ENCODE measurements at places on chromosomes 5 and 9. TPM values are rescaled to one million over a fixed set of nuclear protein-coding genes. Genes with fewer than 3 reads are reported as not detected.

DNA sequence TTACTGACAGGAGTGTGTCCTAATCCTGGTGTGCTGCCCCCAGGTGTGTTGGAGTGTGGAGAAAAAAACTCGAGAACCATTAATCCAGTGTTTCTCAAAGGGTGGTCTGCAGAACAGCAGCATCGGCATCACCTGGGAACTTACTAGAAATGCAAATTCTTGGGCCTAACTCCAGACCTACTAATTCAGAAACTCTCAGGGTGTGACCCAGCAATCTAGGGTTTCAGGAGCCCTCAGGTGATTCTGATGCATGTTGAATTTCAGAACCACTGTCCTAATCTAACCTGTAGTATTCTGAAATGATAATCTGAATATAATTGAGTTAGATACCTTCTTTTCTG, 30.0 kb upstream of the IL6ST start:
- H3K4me1 ChIP-seq = no peaks in the 10 kb centered on the region
- H3K4me3 ChIP-seq = no peak overlapping the region
- no peak overlapping the region for H3K27ac ChIP-seq
- no peaks in the 10 kb centered on the region for H3K27me3 ChIP-seq

GRCh38 chr9:5617749-5618148, 11.2 kb upstream of the RIC1 start:
- no peaks in the 10 kb centered on the region for H3K36me3 ChIP-seq
- H3K4me3 ChIP-seq = no peak overlapping the region
- H3K4me1 ChIP-seq = no peaks in the 10 kb centered on the region
- H3K27ac ChIP-seq = no peak overlapping the region

GRCh38 chr9:114861273-114861672, 55.4 kb upstream of the TNFSF15 start:
- H3K27me3 ChIP-seq = no peaks in the 10 kb centered on the region
- DNase-seq = no peak
- no peak overlapping the region for H3K27ac ChIP-seq
- no peaks in the 10 kb centered on the region for H3K4me1 ChIP-seq

OR1J2 gene
- not detected for total RNA-seq

PFN3 gene
- total RNA-seq = not detected

ASPN gene
- total RNA-seq = 10.1 TPM

GPR21 gene
- total RNA-seq = 1.7 TPM

GHR gene
- total RNA-seq = 10.8 TPM

PRRX2 gene
- 0.20 TPM for total RNA-seq

C5orf58 gene
- total RNA-seq = not detected

UBE2B gene
- 66.7 TPM for total RNA-seq

DNA sequence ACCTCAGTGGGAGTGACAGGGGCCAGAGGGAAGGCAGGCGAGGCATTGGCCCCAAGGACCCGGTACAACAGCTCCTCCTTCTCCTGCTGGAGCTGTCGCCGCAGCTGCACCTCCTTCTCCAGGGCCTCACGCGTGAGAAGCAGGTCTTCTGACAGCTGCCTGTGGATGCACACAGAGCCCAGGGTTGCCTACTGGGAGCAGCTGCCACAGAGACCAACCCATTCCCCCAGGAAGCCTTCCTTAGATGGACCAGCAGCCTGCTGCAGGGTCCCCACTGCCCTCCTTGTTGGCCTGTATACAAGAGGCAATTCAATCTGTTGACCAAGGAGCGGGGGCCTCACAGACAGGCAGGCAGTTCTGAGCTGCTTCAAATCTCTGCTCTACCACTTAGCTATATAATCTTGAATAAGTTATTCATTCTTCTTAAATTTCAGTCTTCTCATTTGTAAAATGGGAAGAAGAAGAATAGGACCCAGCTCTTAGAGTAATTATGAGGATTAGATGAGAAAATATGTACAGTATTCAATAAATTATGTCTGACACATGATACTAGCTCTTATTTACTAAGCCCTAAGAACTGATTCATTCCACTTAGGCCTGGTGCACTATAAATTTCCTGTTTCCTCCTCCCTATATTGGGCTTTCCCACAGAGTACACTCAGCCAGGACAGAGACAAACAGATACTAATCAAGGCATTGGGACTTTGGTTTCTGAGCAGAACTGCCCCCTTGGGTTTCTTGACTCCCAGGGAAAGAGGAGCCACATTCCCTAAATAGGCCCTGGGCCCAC, 26.1 kb upstream of the ANXA6 start:
- no peaks in the 10 kb centered on the region for H3K27me3 ChIP-seq
- DNase-seq = no peak
- H3K27ac ChIP-seq = no peak overlapping the region
- no peaks in the 10 kb centered on the region for H3K36me3 ChIP-seq
- H3K4me3 ChIP-seq = no peak overlapping the region

TEX48 gene
- total RNA-seq = not detected

- H3K36me3 ChIP-seq = no peaks in the 10 kb centered on the region
- peak; percentile 4 for DNase-seq
- no peaks in the 10 kb centered on the region for H3K27me3 ChIP-seq
- H3K4me1 ChIP-seq = no peaks in the 10 kb centered on the region
- no peak overlapping the region for H3K4me3 ChIP-seq
Observed at GRCh38 chr5:102450313-102450990, 48.3 kb downstream of the SLCO6A1 start.

GRCh38 chr5:147921136-147921535, 14.8 kb upstream of the C5orf46 start:
- H3K36me3 ChIP-seq = no peaks in the 10 kb centered on the region
- DNase-seq = no peak
- H3K4me1 ChIP-seq = no peaks in the 10 kb centered on the region
- H3K4me3 ChIP-seq = no peak overlapping the region
- no peak overlapping the region for H3K27ac ChIP-seq

ZBTB6 gene
- 13.8 TPM for total RNA-seq

DNA sequence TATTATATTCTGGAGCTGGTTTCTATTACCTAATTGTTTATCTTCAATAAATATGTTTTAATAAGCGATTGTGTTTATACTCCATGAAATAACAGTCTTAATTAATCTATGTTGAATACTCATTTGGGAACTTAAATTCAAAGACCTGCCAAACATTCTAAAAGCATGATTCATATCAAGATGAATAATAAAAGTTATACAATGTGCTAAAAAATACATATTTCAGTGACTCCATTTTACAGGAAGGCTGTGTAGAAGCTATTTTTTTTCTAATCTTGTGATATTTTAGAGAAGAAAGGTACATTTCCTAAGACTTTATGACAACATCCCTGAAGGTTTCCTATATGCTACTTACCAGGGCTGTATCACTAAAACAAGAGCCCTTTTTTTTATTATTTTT, 417.9 kb downstream of the NFIB start:
- no peaks in the 10 kb centered on the region for H3K36me3 ChIP-seq
- no peak overlapping the region for H3K27ac ChIP-seq
- peaks cover 2% of the 10 kb centered on the region for H3K4me1 ChIP-seq
- no peaks in the 10 kb centered on the region for H3K27me3 ChIP-seq

DNA sequence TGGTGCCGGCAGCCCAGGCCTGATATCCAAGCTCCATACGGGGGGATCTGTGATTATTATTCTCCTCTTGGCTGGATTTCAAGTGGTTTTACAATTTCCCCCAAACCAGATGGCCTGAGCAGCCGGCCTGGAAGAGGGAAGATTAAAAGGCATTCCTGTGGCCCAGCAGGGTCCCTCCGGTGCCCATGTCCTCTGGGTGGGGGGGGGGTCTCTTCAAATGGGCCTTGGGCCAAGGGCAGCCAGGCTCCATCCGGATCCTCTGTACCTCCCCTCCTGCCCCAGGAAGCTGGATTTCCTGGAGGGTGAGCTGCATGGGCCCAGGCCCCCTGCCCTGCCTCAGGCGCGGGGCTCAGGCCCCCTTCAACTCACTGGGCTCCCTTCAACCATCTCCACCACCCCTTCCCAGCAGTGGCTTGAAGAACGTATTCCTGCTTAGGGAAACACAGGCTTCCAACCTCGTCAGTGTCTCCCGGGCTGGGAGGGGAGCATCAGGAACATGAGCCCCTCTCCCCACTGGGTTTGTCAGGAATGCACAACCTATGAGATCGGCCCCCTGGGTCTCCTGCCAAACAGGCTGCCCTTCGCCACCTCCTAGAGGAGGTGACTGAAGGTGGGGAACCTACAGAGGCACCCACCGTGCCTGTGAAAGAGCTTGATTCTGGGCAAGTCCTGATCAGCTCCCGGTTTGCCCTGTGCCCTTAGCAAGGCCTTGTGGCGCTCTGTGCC, 62.9 kb upstream of the ORM1 start:
- H3K36me3 ChIP-seq = no peaks in the 10 kb centered on the region
- DNase-seq = no peak
- no peak overlapping the region for H3K4me3 ChIP-seq
- H3K27ac ChIP-seq = no peak overlapping the region

DNA sequence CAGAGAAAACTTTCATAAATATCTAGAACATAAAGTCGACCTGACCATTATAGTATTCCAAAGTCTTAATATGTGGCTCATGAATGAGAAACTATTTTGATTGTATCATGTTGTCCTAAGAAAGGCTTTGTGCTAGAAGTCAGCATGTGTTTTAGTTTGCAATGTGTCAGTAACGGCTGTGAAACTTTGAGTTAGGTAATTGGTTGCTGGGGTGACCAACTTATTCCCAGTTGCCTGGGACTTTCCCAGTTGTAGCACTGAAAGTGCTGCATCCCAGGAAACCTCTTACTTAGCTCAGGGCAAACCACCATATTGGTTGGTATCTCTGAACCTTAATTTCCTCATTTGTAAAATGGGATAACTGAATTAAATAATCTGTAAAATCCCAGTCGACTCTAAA, 114.6 kb upstream of the SLC12A2 start:
- H3K4me1 ChIP-seq = no peaks in the 10 kb centered on the region
- no peak overlapping the region for H3K4me3 ChIP-seq
- no peak overlapping the region for H3K27ac ChIP-seq
- H3K36me3 ChIP-seq = no peaks in the 10 kb centered on the region

- H3K27me3 ChIP-seq = no peaks in the 10 kb centered on the region
- no peak overlapping the region for H3K4me3 ChIP-seq
- H3K36me3 ChIP-seq = no peaks in the 10 kb centered on the region
- no peak overlapping the region for H3K27ac ChIP-seq
- no peaks in the 10 kb centered on the region for H3K4me1 ChIP-seq
- no peak for DNase-seq
Observed at GRCh38 chr5:77431286-77431685, 60.8 kb downstream of the WDR41 start.

DNA sequence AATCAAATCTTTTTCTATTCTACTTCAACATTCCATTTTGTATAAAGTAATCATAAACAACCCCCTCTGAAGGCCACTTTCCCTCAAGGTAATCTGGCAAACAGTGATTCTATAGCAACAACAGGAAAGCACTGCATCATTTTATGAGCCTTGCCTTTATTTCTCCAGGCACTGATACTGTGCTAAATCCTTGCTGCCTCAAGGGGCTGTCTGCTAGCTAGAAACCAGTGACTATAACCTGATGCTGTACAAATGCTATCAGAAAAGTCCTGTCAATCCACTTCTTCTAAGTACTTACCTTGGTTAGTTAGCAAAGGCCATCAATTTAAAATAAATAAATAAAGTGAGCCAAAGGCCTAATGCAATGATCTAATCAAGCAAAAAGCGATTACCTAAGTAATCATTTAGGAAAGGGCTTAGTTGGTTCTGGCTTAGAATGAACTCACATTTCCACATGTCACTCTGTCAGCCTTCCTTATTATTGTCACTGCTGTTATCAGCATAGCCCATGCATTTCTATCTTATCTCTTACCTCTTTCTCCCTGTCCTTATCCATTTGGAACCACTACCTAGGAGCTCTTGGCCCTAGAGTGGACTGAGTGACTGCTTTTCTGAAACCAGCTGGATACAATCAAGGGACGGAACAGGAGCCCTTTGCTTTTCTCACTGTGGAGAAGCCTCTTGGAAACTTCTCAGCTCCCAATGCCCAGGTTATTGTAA, 246.1 kb upstream of the MEF2C start:
- no peak overlapping the region for H3K27ac ChIP-seq
- DNase-seq = no peak
- no peaks in the 10 kb centered on the region for H3K4me1 ChIP-seq
- no peak overlapping the region for H3K4me3 ChIP-seq
- no peaks in the 10 kb centered on the region for H3K27me3 ChIP-seq
- H3K36me3 ChIP-seq = no peaks in the 10 kb centered on the region

ACOT12 gene
- not detected for total RNA-seq

DNA sequence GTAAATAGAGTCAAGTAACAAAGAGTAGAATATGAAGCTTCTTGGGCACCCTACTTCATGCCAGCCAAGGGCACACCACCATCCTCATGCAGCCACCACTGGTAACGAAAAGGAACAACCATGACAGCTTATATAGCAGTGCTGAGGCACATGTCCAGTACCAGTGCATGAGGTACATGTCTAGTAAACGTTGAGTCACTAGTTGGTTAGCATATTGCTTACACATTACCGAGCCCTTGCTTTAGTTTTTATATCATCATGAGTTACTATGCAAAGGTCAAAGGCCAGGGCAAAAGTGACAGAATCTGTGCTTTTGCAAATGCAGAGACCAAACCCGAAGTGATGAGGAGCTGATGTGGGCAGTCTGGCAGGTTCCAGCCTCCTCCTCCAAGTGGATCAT, 147.1 kb upstream of the MAP1B start:
- no peak overlapping the region for H3K4me3 ChIP-seq
- no peaks in the 10 kb centered on the region for H3K36me3 ChIP-seq
- H3K27me3 ChIP-seq = no peaks in the 10 kb centered on the region
- H3K4me1 ChIP-seq = no peaks in the 10 kb centered on the region
- H3K27ac ChIP-seq = no peak overlapping the region

BAAT gene
- total RNA-seq = 0.10 TPM

SLC34A3 gene
- 0.46 TPM for total RNA-seq

SLC45A2 gene
- not detected for total RNA-seq

DNA sequence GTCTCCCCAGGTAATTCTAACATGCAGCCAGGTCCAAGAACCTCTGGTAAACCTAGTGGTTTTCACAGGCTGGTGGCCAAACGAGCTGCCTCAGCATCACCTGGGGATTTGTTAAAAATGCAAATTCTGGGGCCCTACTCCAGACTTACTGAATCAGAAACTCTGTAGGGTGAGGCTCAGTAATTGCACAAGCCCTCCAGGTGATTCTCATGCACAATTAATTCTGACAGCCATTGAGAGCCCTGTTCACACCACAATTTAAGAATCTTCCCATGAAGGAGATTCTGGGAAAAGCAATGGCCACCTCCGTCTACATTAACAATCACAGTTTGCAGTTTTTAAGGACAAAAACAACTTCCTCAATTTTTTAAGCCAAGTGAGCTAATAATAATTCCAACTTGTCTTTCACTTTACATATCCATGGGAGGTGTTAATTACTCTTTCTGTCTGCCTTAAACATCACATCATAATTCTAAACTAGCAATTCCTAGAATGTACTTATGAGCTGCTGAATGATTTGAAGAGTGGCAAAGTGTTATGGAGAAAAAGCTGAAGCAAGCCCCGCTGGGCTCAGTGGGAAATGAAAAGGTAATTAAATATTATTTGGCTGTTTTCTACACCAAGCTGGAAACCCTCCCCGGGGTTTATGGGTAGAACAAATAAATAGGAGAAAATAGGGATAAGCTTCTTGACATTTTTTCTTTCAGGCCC, 70.0 kb downstream of the GLDC start:
- no peak overlapping the region for H3K27ac ChIP-seq
- no peaks in the 10 kb centered on the region for H3K4me1 ChIP-seq

DNA sequence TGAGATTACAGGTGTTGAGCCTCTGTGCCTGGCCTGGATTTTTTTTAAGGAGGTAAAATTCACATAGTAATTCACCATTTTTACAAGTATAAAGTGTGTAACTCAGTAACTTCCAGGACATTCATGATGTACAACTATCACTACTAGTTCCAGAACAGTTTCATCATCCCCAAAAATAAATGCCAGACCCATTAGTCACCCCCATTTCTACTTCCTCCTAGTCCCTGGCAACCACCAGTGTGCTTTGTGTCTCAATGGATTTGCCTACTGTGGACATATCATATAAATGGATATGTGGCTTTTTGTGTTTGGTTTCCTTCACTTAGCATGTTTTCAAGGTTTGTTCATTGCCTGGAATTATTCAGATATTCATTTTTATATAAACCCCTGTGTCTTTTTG, 72.5 kb upstream of the PANK3 start:
- H3K4me1 ChIP-seq = peaks cover 8% of the 10 kb centered on the region
- no peak overlapping the region for H3K4me3 ChIP-seq
- H3K27me3 ChIP-seq = no peaks in the 10 kb centered on the region
- no peak for DNase-seq
